Right lobe of liver (tissue), 6 donors: ENCODE measurements at places on chromosomes 2 and 18. TPM values are rescaled to one million over a fixed set of nuclear protein-coding genes. Genes with fewer than 3 reads are reported as not detected.

Gene ACVR2A
- 5.8 TPM for total RNA-seq

Gene PLGLB2
- total RNA-seq = 299 TPM

DNA sequence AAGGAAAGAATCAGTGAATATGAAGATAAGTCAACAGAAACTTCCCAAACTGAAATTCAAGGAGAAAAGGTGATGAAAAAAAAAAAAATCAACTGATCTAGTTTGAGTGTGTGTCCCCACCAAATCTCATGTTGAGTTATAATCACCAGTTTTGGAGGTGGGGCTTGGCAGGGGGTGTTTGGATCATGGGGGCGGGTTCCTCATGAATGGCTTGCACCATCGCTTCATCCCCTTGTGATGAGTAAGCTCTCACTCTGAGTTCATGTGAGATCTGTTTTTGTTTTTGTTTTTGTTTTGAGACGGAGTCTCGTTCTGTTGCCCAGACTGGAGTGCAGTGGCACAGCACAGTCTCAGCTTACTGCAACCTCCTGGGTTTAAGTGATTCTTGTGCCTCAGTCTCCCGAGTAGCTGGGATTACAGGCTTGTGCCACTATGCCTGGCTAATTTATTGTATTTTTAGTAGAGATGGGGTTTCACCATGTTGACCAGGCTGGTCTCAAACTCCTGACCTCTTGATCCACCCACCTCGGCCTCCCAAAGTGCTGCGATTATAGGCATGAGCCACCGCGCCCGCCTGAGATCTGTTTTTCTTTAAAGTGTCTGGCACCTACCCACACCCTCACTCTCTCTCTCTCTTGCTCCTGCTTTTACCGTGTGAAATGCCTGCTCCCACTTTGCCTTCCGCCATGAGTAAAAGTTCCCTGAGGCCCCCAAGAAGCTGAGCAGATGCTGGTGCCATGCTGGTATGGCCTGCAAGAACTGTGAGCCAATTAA lies 4.0 kb upstream of the SLC66A2 start:
- no peak overlapping the region for H3K27ac ChIP-seq
- no peaks in the 10 kb centered on the region for H3K27me3 ChIP-seq
- DNase-seq = no peak

Gene IL36A
- not detected for total RNA-seq

DNA sequence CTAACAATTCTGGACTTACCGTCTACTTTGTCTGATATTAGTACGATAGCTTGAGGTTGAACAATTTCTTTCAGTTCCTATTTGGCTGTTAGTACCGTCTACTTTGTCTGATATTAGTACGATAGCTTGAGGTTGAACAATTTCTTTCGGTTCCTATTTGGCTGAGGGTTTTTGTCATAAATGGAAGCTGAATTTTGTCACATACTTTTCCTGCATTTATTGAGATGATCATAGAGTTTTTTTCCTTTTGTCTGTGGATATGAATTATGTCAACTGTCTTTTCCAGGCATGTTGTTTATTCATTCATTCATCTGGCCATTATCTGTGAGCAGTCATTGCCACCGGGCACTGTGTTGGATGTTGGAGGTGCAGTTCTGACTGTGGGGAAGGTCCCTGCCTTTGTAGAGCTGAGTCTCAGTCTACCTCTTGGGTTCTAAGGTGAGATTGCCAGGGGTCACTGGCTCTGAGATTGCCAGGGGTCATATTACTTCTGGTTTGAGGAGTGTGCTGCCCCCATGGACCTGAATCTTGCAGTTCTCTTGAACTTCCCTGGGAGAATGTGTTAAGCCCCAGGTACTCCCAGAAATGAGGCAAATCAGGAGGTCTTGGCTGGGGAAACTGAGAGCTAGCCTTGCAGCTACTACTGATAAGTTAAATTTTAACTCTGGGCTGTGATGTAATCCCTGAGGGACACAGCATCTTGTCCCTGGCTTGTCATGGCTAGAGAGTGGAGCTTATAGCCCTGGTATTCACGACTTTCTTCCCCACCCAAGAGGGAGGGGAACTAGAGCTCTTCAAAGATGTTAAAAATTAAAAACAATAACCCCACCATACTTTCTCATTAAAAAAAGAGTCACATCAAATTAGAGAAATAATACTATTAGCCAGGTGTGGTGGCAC lies 89.1 kb upstream of the MBOAT2 start:
- H3K36me3 ChIP-seq = no peaks in the 10 kb centered on the region
- no peak overlapping the region for H3K4me3 ChIP-seq
- no peaks in the 10 kb centered on the region for H3K4me1 ChIP-seq
- H3K27ac ChIP-seq = no peak overlapping the region
- H3K27me3 ChIP-seq = no peaks in the 10 kb centered on the region
- DNase-seq = no peak

Gene C2orf80
- not detected for total RNA-seq

Gene VIT
- total RNA-seq = not detected

Gene IL1RL1
- total RNA-seq = 14.2 TPM

- H3K4me1 ChIP-seq = no peaks in the 10 kb centered on the region
- no peak overlapping the region for H3K27ac ChIP-seq
- H3K27me3 ChIP-seq = no peaks in the 10 kb centered on the region
- H3K36me3 ChIP-seq = no peaks in the 10 kb centered on the region
- no peak overlapping the region for H3K4me3 ChIP-seq
Measured at GRCh38 chr18:76169733-76170132, 325.3 kb downstream of the ZNF516 start.

DNA sequence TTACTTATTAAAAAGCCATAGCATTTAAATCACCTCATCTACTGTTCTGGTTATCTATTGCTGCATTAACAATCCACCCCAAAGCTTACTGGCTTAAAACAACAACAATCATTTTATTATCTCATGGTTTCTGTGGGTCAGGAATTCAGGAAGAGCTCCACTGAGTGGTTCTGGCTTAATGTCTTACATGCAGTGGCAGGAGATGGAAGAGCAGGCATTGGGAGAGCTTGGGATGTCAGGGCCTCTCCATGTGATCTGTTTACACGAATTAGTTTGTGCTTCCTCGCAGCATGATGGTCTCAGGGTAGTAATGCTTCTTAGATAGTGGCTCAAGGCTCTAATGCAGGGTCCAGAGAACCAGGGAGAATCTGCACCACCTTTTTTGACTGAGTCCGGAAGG lies 14.4 kb upstream of the REL start:
- H3K4me3 ChIP-seq = no peak overlapping the region
- H3K4me1 ChIP-seq = no peaks in the 10 kb centered on the region
- H3K36me3 ChIP-seq = no peaks in the 10 kb centered on the region
- H3K27ac ChIP-seq = no peak overlapping the region
- H3K27me3 ChIP-seq = no peaks in the 10 kb centered on the region
- DNase-seq = no peak

- no peaks in the 10 kb centered on the region for H3K36me3 ChIP-seq
- H3K27ac ChIP-seq = no peak overlapping the region
- H3K4me3 ChIP-seq = no peak overlapping the region
Measured at GRCh38 chr2:110865188-110865587, 132.8 kb downstream of the ACOXL start.
